Cardiac septum (tissue), 1 donor: ENCODE measurements at places on chromosomes 7 and 10. TPM values are rescaled to one million over a fixed set of nuclear protein-coding genes. Genes with fewer than 3 reads are reported as not detected.

- DNase-seq, result no peak
Observed at GRCh38 chr10:119135513-119135881, 30.0 kb downstream of the SFXN4 start.

Gene SLC16A9
- total RNA-seq, result 1.5 TPM

DNA sequence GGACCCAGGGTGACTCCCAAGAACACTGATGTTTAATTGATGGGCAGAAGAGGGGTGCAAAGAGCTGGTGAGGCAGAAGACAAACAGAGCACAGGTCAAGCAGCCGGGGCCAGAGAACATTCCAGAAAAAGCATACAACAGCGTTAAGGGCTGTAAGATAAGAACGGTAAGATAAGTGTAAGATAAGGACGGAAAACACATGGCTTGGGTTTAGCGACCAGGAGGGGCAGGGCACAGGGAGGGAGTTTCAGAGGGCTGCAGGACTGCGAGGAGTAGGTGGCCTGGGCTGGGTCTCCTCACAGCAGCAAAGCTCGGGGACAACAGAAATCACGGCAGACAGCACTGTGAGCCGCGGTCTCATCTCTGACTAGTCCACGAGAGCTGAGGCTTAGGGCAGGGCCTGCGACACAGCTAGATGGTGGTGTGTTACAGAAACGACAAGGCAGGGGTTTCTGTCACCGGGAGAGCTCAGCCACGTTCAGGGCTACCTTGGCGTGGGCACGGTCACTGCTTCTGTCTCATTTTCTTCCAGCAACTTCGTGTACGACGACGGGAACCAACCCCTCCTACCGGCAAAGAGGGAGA lies 24.6 kb downstream of the BRI3 start:
- DNase-seq, result no peak

GRCh38 chr10:35208949-35209613 lies 82.4 kb downstream of the CREM start:
- no peak for DNase-seq

- DNase-seq, result no peak
Observed at GRCh38 chr7:26328498-26329390, 37.1 kb downstream of the SNX10 start.

GRCh38 chr7:80357530-80357929 lies 154.3 kb downstream of the GNAT3 start:
- DNase-seq, result no peak
